ENCODE measurements at places on chromosomes 13 and 19.

DNA sequence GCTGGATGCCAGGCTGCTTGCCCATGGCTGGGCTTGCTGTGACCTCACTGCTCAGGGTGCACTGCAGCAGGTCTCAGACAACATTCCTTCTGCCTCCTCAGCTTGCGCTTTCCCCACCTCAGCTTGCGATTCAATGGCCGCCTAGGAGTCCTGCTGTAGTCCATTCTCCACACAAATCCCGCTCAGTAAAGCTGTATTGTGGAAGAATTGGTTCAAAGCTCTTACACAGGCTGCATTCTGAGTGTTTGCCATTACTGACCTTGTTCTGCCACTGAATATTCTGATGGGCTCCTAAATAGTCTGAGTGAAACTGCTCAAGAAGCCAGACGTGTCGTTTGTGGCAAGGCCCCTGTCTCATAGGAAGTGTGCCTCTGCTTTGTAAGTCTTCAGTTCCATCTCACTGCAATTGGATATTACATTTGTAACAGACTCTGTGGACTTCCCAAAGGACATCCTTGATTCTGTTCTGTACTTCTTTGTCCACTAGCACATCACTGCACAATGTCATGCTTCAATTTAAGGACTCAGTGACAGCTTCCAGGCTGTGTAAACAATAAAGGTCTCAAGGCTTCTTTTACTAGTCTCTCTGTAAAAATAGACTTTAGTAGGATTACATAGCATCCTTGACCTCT, 49.8 kb downstream of the KATNAL1 start:
- no peak for DNase-seq

DNA sequence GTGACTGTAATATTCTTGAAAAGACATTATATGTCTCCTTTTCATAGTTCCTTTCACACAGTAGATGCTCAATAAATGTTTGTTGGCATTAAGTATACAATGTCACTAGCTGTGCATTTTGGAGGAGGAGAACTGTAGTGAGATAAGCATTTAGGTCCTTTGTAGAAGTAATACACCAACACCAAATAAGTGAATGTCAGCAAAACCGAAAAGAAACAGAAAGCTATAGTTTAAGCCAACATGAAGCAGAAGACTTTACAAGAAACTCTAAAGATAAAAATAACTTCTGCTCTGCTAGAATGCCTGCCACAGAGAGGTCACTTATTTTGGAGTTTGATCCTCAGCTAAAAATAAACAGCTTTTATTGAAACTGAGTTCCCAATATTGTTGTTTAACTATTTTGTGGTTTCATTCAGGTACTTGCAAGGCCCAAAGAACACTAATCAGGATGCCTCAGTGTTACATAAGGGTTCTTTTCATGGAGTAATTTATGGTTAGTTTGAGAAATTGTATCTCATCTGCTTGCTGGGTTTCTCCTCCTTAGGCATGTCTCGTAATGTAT, 86.2 kb downstream of the STARD13 start:
- no peak for DNase-seq

- peak; percentile 51 for DNase-seq
Observed at GRCh38 chr19:17766543-17767131, 15.4 kb downstream of the FCHO1 start.

- no peak for DNase-seq
Observed at GRCh38 chr13:85260896-85261295, 538.3 kb downstream of the SLITRK6 start.

DNA sequence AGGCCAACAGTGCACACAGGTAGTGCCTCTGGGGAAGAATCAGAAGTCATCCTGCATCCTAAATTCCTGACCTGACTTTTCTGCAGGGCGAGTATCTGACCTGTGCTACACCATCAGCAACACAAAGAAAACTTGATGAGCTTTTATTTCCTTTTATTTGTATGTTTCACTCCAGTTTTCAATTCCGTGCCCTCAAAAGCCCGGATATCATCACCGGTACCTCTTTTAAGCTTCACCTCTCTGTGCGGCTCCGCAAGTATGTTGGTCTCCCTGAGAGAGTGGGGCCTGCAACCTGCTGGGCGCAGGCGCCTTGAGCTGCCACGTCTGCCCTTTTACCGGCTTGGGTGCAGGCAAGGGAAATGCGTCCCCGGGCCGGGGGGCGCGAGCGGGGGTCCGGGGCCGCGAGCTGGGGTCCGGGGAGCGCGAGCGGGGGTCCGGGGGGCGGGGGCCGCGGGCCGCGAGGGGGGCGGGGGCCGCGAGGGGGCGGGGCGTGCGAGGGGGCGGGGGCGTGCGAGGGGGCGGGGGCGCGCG, 4.3 kb upstream of the DUXA start:
- no peak for DNase-seq

GRCh38 chr19:39389631-39390414, 1.1 kb downstream of the PAF1 start:
- DNase-seq: no peak

- peak; percentile 71 for DNase-seq
Observed at GRCh38 chr13:20924758-20925394, 22.3 kb upstream of the XPO4 start.

DNA sequence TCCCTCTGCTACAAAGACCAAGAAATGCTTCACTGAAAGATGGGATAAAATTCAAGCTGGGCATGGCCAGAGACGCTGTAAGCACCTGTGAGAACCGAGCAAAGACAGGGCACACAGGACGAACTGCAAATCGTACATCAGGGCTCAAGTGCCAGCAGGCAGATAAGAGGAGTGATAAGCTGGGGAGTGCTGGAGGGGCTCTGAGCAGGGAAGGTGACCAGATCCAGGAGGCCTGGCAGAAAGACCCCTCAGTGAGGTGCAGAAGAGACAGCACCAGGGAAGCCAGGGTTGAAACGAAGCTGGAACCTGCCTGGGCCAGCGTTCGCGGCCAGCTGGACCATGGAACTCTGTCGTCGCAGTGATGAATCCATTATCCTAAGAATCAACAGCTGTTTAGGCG, 10.2 kb downstream of the RAB20 start:
- DNase-seq: no peak

DNA sequence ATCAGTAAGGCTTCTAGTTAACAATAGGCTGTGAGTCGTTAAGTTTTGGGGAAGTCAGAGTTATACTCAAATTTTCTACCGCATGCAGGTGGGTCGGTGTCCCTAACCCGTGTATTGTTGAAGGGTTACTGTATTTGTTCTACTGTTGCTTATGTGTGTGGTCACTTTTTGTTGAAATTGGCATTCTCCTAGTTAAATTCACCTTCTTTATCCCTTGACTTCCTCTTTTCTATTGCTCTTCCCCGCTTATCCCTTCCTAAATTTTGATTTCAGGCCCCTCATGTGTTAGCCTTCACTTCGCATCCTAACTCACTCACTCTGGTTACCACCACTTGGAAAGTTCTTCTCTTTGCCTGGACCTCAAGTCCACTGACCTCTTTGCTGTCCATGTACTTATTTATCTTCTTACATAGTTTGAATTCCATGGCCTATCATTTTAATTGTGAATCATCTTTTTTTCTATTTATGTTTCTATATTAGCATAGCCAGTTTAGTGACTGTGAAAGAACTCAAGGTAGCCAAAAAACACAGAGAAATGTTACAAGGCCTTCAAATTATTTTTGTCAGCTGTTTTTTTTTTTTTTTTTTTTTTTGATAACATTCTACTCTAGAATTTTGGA, 52.9 kb downstream of the NDFIP2 start:
- no peak for DNase-seq

DNA sequence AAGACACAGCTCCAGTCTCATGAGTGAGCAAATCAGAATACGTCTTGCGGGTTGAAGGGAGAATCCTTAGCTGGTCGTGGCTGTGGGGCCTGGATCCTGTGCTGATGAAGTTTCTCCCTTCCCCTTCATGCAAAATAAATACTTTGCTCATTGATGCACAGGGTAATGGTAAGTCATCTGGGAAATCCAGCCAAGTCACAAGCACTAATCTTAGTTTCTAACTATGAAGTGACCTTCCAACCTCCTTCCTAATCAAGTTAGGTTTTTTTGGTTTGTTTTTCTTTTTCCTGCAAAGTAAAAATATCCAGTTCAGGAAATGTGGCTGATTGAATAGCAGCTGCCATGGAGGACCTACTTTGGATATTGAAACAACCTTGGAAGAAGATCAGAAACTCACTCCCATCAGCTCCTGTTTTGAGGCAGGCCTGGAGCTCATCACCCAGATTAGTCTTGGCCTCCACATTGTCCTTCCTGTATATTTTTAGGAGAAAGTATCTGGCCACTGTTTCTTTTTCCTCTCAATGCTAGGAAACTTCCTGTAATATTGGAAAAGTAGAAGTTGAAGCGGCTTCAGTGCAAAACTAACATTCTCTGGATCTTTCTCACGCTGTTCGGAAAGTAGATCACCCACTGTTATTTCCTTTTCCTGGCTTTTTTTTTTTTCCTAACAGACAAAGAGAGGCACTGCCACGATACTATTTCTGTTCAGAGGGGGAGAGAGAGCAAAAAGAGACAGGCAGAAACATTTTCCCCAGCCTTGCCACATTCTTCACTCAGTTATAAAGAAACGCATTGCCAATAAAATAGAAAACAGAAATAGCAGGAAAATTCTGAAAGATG, 12.3 kb upstream of the ARL11 start:
- DNase-seq: no peak

DNA sequence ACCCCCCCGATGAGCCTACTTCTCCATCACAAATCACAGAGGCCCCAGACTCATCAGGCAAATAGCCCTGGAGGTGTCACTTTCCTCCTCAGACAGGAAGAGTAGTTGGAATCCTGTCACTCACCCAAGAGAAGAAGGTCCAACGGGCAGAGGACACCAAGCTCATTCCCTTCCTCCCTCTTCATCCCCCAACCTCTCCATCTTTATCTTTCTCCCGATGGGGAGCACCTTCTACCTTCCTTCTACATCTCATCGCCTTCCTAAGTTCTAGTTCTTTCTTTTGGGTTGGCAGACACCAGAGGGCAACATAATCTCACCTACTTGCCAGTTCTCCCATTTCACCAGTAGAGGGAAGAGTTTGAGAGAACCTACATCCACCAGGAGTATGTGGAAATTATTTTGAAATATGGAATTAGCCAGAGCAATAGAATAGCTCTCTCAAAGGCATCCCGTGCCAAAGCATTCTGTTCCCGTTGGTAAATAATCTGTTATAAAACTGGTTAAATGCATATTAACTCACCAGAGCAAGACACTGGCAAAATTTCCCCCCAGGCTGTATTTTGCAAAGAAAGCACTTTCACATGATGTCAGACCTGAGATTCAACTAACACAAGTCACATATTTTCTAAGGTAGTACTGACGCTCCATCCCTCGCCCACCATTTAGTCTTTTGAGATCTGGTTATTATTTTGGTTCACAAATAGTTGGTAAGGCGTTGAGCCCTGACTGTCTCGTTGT, 55.0 kb downstream of the ZIC5 start:
- DNase-seq: peak; percentile 63

DNA sequence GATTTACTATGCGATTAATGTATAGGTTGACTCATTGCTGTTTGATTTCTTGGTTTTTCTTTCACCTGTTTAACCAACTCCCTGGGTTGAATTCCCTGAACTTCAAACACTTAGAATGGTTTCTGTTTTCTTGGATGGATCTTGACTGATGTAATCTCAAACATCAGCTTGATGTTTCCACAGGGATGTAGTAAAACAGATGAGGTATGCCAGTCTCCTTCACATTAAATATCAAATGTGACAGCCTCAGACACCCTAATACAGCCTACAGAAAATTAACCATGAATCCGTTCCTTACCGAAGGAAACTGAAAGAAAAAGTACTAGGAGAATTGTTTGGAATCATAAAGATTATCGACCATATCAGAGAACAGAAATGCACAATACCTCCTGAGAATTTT, 631.2 kb downstream of the GPC5 start:
- DNase-seq: no peak

DNA sequence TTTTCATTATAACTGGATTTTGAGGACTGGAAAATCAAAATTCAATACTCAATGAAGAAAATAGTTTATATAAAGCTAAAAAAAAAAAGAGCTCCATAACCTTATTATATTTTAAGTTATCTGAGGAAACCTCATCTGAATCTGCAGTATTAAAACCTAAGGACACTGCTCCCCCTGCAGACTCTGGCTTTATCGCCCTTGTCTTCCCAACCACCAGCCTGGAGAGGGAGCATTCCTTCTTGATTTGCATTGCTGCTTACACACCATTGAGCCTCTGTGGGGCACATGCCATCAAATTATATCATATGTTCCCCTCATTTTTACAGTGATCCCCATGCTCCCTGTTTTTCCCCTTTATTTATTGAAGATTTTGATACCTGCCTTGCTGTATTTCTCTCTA, 871.4 kb upstream of the GPC6 start:
- no peak for DNase-seq

All from NCI-H1694 (cell line).